ENCODE measurements at places on chromosomes 1 and 21.
A peak's percentile ranks its signal among the peaks of the same experiment; 100 is the strongest.

GRCh38 chr1:84208935-84209334 is 64.9 kb downstream of the PRKACB start:
- no peak for DNase-seq

DNA sequence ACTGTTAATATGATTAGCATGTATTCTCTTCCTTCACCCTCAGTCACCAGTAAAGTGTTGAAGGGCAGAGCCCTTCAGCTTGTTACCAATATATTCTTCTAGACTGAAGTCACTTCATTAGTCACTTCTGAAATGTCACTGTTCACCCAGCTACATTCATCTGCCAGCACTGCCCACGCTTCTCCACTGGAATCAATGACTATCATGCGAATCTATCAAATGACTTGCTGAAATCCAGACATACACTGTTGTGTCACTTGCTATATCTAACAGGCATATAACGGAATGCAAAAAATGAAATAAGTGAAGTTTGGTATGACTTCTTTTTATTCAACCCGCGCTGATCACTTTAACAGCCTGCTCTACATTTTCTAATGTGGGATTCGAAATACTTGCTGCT is 16.1 kb downstream of the FH start:
- no peak for DNase-seq

GRCh38 chr1:81878538-81878937 is 77.8 kb downstream of the ADGRL2 start:
- DNase-seq, result no peak

GRCh38 chr21:42121794-42122193 is 50.7 kb downstream of the UMODL1 start:
- no peak for DNase-seq

- DNase-seq, result peak; percentile 55
Measured at GRCh38 chr1:19414515-19415121, 70.7 kb downstream of the CAPZB start.

DNA sequence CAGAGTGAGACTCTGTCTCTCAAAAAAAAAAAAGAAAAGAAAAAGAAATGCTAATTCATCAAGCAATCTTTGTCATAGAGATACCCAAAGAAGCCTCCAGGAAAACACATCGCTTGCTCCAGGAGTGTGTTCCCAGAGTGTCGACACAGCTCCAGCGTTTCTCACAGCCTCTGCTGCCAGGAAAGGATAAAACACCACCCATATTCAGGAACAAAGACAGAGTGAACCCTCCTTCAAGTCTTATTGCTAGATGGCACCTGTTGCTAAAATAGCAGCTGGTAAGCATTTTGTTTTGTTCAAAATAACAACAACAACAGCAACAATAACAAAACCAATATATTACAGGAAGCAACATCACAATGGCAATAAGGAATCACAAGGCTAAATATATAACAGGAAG is 3.1 kb downstream of the ILDR2 start:
- DNase-seq, result no peak

DNA sequence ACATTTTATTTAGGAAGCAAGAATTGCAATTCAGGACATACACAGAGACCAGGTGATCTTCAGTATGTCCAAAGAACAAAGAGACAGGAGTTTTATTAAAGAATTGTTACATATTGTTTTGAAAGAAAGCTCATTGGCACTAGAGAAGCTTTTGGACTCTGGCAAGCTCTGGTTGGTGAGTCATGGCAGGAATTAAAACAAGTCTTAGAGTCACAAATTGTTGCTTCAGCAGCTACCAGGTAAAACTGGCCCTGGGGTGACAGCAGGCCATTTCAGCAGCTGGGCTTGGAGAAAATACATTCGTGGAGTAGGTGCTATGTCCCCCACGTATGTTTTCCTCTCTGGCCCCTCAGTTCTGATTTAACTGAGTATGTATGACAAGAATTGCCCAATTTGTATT is 58.8 kb downstream of the MAP3K21 start:
- DNase-seq, result no peak

DNA sequence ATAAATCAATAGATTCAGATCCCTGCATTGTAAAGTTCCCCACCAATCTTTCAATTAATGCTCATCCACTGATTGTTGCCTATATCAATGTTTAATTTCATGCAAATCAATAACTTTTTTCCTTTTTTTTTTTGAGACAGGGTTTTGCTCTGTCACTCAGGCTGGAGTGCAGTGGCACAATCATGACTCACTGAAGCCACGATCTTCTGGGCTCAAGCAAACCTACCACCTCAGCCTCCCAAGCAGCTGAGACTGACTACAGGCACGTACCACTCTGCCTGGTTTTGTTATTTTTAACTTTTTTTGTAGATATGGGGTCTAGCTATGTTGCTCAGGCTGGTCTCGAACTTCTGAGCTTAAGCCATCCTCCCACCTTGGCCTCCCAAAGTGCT is 25.7 kb downstream of the DIO1 start:
- no peak for DNase-seq

DNA sequence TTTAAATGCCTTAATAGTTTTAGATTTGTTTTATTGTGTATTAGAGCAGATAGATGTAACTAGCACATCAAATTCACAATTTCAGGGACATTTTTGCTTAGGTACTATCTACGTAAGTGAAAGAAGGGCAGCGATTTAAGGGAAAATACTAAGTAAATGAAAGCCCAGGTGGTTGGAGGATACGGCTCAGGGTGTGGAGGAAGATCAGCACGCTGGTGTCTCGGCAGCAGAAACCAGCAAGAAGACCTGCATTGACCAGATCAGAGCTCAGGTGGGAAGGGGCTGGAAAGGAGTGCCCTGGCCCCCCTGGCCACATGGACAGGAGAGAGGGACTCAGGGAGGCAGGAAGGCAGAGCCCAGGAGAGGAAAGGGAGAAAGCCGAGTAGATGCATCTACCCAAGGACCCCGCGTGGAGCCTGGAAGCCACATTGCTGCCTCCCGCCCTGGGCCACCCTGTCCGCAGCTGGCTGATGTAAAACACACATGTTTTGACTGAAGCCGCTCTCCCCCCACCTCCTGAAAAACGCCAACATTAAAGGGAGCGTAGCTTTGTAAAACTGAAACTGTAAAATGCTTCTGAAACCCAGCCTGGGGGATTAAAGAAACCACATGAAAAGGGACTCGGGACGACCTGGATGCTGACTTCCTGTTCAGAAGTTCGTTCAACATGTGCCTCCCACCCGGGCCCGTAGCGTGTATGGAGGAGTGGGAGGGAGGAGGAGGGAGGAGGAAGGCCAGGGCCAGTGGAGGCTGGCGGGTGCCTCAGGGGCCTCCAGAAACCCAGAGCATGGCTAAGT is 72.6 kb upstream of the TARDBP start:
- peak; percentile 46 for DNase-seq

- no peak for DNase-seq
Measured at GRCh38 chr1:167369175-167369574, 148.5 kb downstream of the POU2F1 start.

DNA sequence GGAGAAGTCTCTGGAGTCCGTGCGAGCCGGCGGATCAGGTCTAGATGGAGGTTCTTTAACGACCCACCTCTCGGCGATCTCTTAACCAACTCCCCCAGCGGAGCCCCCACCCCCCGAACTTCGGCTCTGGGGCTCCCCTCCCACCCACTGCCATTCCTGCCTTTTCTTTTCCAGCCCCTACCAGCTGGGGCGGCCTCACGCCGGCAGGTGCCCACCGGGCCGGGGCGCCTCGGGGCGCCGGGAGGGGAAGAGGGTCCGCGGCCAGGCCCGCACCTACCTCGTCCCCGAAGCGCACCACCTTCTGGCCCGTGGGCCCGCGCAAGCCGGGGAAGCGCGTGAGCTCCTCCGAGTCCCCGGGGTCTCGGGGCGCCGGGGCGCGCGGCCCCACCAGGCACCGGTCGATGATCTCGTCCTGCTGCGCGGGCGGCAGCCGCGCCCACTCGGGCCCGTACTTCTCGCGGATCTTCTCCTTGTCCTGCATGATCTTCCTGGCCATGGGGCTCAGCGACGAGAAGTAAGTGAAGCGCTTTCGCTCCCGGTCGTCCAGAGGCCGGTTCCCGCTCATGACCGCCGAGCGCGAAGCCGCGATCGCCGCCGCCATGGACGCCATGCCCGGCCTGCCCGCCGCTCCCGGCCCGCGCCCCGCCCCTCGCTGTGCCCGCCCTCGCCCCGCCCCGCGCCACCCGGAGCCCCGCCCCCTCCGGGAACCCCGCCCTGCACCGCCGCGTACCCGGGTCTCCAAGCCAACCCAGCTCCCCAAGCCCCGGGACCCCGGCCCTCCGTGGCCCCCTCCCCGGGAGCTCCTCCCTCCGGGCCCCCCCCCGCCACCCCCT is at the start of gene C1orf198:
Gene C1orf198, minus strand, starts transcription at position 619 of the 833 bp plus-strand sequence. Its CDS starts 9 bp downstream, at position 610.
- peak; percentile 90 for DNase-seq

GRCh38 chr21:44943686-44944550 is 4.1 kb downstream of the SLX9 start:
- no peak for DNase-seq

- no peak for DNase-seq
Measured at GRCh38 chr1:15282038-15282437, 35.0 kb downstream of the FHAD1 start.

GRCh38 chr1:7149080-7149838 is 364.0 kb downstream of the CAMTA1 start:
- no peak for DNase-seq

All from suppressor macrophage (primary cell).